ENCODE measurements at places on chromosomes 5 and 9.

- no peak for DNase-seq
Observed at GRCh38 chr5:74402553-74402952, 238.0 kb downstream of the ENC1 start.

DNA sequence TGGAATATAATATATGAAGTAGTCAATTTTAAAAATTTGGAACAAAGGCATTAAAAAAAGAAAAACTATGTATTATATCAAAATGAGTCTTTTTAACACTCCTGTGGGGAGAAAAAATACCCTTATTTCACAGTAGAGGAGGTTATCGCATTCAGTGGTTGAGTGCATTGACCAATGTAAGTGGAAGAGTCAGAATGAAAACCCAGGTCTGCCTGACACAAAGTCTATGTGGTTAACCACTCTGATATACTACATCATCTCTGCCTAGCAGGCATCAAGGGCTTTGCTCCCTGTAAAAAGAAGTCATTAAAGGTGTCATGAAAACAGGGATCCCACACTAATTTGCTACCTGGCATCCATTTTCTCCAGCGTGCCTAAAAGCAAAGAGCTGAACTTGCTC lies 417.2 kb upstream of the C9orf72 start:
- DNase-seq = no peak

DNA sequence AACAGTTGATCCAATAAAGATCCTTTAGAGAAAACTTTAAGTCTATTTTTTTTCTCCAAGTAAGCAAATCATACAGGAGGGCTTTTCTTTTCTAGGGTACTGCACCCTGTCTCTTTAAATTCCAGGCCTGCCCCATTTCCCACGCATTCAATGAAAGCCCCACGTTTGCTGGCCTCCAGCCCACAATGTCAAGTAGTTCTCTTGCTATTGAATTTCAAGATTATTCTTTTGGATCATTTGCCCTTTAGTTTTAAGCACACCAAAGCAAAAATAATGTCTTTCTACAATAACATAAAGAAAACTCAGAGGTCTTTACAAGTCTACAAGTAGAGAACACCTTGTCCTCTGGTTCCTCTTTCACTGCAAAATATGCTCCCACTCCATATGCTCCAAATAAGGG lies 15.6 kb downstream of the MLLT3 start:
- DNase-seq = no peak

- no peak for DNase-seq
Observed at GRCh38 chr9:4339836-4340560, 40.1 kb upstream of the GLIS3 start.

- no peak for DNase-seq
Observed at GRCh38 chr5:115709585-115709984, 83.7 kb upstream of the TMED7 start.

DNA sequence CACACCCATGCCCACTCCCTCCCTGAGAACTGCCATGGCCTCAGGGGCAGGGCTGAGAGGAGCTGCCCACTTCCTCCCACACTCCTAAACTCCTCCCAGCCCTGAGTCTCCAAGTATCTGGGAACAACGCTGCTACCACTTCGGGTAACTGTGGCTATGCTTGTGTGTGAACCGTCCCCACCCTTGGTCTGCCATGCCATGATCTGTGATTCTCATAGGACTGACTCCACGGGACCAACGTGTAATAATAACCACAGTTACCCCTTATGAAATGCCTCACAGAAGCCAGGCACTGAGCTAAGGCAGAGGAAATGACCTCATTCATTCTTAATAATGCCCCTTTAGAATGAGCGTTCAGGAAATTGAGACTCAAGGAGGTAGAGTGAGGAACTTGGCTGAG lies 103.9 kb upstream of the SMIM23 start:
- DNase-seq = no peak

DNA sequence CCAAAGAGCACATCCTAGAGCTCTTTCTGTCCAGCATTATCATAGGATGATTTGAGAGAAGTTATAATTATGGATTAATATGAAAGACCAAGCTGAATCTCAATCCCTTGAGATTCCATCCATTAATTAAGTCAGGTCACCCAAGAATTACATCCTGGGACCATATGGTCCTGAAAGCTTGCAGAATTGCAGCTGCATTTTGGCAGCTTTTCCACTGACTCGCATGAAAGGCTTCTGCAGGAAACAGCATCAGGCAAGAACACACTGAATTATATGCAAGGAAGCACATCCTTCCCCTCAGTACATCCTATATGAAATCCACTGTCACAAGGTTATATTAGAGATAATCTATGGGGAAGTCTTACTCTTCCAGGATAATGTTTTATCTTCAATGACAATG lies 109.1 kb upstream of the CTNND2 start:
- DNase-seq = no peak

GRCh38 chr5:144438237-144438636 lies 267.6 kb downstream of the KCTD16 start:
- DNase-seq = no peak

DNA sequence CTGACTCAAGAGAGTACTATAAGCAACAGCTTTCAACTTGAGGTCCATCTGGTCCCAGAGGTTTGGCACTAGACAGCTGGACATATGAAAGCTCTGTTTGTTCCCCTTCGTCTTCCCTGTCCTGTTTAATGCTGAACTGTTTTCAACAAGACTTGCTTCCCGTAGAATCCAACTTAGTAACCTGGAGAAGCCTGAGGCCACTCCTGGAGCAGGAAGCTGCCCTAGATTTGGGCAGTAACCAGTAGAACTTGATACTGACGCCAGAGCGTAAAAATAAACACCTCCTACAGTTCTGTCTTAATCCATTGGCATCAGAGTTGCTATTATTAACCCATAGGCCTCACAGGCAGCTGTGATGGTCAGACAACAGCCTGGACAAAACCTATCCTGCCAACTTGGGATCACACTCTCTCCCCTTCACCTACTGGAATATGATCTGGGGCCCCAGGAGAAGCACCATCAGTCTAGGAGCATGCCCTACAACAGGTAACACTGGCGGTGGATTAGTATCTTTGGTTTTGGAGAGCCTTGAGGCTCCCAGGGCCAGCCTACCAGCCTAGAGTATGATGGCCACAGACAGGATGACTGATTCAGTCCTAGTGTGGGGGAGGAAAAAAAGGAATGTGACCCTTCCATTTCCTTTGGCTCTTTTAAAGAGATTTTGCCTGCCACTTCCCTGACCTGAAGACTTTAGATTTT lies 29.2 kb downstream of the RUSC2 start:
- no peak for DNase-seq

- no peak for DNase-seq
Observed at GRCh38 chr5:142998316-142999020, 228.3 kb downstream of the ARHGAP26 start.

DNA sequence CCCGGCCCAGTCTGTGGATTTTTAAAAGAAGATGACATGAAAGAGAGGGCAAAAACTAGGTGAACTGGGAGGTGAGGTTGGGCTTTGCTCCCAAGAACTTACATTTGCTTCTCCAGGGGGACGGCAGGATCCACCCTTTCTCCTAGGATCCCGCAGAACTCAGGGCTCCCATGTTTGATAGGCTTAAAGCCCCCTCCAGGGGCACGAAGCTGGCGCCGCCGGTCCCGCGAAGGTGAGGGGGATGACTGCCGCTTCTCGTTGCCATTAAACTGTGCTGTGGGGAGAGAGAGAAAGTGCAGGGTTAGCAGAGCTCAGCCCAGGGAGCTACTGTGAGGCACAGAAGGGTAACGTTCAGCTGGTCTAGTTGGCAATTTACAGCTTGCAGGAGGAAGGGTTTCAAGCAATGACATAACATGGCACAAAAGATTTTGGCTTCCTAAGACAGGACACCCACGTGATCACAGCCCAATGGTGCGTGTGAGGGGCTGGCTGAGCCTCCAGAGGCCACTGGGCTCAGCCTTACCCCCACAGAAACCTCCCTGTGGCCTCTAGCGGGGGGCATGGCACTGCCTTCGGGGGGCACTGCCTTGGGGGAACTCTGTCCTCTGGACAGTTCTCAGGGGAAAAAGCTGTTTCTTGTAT lies 52.0 kb upstream of the SLC25A51 start:
- no peak for DNase-seq

GRCh38 chr9:130498918-130499698 lies 54.3 kb downstream of the ASS1 start:
- no peak for DNase-seq

GRCh38 chr5:124088289-124089032 lies 576.5 kb downstream of the CSNK1G3 start:
- no peak for DNase-seq

DNA sequence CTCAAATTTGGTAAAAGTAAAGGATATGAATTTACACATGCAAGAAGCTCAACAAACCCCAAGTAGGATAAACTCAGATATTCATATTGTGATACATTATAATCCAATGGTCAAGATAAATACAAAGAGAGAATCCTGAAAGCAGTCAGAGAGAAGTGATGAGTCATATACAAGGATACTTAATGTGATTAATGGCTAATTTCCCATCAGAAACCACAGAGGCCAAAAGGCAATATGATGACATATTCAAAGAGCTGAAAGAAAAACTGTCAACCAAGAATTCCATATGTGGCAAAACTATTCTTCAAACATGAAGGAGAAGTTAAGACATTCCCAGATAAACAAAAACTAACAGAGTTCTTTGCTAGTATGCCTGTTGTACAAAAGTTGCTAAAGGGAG lies 19.5 kb upstream of the IRF1 start:
- no peak for DNase-seq

- DNase-seq = no peak
Observed at GRCh38 chr9:116685166-116685565, 1.9 kb upstream of the TRIM32 start.

DNA sequence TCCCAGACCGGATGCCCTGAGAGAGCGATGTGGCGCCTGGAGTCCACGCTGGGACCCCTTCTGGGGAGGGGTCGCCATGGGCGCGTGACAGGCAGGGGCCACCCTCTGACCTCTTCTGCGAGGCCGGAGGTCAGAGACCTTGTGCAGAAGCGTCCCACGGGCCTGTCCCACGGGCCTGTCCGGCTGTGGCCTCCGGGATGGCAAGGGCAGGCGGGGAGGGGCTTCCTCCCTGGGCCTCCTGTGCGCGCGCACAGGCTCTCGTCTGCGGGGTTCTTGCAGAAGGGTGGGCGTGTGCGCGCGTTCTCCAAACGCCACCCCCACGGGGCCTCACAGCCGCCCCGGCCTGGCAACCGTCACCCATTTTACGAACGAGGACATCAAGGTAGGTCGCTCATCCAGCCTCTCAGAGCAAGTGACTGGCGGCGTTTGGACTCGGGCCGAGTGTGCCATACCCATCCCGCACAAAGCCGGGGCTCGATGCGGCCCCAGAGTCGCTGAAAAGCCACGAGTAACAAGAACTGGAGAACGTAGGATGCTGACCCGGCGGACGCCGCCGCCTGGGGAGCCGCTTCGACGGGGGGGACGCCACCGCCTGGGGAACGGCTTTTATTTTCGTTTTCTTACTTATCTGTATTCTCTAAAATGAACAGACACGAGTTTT lies 897 bp downstream of the AHRR start:
- DNase-seq = no peak

DNA sequence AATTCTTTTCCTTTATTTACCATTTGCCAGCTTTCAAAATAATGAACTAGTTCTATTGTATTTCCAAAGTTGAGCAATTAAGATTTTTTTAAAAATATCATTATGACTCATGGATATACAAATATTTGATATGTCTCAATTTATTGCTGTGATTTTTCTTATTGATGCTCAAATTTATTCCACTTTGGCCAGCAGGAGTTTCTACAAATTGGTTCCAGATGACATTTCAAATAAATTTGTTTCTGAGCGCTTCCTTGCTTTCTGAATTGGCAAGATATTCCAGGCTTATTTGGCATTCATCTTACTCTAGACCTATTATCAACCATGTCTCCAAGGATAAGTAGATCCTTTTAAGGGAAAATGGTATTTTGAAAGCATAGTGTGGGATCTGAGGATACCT lies 58.5 kb upstream of the TJP2 start:
- no peak for DNase-seq

DNA sequence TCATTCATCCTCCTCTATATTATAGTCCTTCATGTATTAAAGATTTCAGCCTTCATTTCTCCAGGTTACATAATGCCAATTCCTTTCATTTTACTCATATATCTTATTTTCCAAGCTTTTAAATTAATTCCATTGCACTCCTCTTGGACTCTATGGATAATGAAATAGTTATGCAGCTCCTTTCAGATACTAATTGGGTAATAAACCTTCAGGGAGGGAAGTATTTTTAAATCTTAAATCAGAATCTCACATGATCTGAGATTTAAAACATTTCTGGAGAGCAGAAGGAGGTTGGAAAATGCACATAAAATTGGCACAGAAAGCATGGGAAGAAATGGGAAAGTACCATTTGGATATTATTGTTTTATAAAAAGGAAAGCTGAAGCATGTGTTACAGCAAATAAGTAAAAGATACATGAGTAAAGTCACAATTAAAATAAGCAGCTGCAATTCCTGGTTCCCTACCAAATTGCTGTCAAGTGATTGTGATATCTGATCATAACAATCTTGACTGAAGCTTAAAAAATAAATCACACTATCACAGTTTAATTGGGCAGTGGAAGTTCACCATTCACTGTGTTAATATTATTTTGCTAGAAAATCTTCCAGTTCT lies 257.9 kb upstream of the NREP start:
- DNase-seq = no peak

DNA sequence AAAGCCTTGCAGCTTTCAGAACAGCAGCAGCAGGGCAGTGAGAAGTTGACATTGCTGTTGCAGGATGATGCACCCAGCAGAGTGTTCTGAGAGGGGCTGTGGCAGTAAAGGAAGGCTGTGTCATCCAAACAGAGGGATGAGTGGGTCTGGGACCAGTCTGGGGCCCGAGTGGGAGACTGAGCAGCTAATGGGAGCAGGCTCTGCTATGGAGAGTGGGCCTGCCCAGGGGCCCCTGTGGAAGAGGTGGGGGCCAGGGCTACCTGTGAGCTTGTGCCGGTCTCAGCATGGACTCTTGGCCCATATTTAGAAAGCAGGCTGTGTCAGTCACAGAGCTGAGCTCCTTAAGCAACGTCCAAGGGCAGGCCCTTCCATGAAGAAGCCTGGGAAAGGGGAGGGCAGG lies 26.0 kb upstream of the PITX1 start:
- no peak for DNase-seq

DNA sequence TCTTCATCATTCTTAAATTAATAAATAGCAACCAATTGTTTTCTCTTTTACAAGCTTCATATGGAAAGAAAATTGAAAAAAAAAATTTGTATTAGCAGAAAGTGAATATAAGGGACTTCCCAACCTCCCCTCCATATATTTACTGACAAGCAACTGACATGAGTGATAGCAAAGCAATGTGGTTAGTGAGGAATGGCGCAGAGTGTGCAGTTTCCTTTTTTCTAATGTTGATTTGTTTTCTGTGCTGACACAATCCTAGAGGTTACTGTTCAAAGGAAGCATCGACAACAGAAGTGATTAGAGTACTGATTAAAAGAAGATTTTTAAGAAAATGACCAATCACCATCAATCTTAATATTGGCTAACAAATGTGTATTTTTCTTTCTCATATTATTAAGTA lies 1.7 kb upstream of the PTGER4 start:
- no peak for DNase-seq

- DNase-seq = no peak
Observed at GRCh38 chr9:78900500-78900899, 603.6 kb downstream of the PSAT1 start.

GRCh38 chr5:116479776-116480675 lies 94.6 kb downstream of the SEMA6A start:
- DNase-seq = no peak

All from stimulated activated CD4-positive, alpha-beta T cell treated with anti-CD3 and anti-CD28 coated beads, TNF-alpha, amount 100 ng/mL, for 24 hours (primary cell).